ENCODE measurements at places on chromosomes 1 and 21.

DNA sequence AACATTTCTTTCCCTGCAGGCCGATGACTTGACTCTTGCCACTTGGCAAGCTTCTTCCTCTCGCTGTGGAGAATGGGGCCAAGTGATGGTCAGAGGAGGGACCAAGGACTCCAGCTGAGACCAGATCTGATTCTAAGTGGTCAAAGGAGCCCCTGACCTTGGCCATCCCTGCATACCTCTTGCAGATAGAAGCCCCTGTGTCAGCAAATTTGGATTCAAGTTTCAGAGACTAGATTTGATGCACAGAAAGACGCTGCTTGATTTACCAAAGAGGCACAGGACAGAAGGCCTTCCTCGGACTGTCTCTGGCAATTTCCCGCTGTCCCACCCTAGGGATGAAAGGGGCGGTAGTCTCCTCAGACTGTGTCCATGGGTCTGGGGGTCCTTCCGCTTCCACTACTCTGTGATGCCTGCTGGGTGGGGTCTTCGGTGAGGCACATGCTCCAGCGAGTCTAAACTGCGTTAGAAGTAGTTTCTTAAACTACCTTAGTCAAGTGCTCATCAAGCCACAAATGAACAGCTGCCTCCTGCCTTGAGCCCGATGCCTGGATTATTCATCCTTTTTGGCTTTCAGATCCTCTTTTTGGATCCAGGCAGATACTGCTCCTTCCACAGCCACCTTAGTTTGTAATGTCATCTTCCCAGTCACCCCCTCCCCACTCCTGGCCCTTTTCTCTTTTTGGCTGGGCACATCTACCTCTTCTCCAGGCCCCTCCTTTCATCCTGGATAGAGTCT is 31.8 kb upstream of the RBM15 start:
- peak; percentile 62 for DNase-seq

- no peak for DNase-seq
Measured at GRCh38 chr1:38308780-38309179, 262.2 kb upstream of the POU3F1 start.

DNA sequence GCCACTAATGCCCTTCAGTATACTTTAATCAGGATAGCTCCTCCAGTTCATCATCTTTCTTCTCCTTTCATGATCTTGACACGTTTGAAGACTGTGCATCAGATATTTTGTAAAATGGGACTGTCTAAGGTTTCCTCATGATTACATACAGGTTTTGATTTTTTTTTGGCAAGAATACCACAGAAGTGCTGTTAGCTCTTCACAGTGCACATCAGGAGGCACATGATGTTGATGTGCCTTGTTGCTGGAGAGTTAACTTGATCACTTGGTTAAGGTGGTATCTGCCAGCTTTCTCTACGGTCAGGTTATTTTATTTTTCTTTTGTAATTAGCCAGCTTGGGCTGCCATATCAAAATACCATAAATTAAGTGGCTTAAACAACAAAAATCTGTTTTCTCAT is 128.6 kb upstream of the IVNS1ABP start:
- no peak for DNase-seq

- peak; percentile 71 for DNase-seq
Measured at GRCh38 chr1:233304489-233305102, 9.1 kb upstream of the PCNX2 start.

DNA sequence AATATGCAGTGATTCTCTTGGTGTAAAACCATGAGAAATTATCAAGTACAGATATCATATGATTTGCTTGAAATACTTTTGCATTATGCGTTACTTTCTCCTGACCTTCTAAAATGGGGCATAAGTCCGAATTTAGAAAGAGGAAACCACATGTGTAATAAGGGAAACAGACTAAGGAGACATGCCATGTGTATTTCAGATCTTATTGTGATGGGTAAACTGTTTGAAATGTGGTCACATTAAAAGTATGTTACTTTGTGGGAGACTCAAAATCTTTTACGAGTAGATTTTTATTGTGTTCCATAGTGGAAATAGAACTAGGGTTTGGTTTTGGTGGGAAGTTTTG is 173.0 kb downstream of the NFIA start:
- peak; percentile 57 for DNase-seq

DNA sequence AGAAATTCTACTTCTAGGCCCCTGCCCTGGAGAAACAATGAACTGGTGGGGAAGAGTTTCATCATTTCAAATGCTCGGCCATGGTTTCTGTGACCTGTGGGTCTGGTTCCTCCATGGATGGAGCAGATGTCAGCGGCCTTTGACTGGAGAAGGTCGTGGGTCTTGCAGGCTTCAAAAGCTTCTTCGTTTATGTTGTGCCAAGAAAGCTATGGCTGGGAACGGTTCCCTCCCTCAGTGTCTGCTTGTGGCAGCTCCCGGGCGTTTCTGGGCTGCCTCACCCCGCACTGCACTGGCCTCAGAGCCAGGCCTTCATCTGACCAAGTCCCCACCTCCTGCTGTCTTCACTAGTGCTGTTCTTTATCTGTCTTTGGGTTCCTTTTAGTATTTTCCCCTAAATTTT is 46.4 kb upstream of the POFUT2 start:
- no peak for DNase-seq

- DNase-seq = peak; percentile 26
Measured at GRCh38 chr1:200535605-200536004, 84.9 kb downstream of the KIF14 start.

DNA sequence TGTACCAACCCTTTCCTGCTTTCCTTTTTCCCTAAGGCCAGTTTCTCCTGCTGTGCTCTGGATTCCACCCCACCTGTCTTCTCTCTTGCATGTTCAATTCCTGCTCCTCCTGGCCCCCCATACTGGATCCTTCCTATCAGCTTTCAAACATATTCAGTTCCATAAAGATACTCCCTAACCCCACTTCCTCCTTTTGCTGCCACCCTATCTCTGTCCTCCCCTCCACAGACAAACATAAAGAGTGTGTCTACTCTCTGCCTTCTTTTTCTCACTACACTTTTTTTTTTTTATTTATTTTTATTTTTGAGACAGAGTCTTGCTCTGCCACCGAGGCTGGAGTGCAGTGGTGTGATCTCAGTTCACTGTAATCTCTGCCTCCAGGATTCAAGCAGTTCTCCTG is 16.9 kb upstream of the RPF1 start:
- no peak for DNase-seq

DNA sequence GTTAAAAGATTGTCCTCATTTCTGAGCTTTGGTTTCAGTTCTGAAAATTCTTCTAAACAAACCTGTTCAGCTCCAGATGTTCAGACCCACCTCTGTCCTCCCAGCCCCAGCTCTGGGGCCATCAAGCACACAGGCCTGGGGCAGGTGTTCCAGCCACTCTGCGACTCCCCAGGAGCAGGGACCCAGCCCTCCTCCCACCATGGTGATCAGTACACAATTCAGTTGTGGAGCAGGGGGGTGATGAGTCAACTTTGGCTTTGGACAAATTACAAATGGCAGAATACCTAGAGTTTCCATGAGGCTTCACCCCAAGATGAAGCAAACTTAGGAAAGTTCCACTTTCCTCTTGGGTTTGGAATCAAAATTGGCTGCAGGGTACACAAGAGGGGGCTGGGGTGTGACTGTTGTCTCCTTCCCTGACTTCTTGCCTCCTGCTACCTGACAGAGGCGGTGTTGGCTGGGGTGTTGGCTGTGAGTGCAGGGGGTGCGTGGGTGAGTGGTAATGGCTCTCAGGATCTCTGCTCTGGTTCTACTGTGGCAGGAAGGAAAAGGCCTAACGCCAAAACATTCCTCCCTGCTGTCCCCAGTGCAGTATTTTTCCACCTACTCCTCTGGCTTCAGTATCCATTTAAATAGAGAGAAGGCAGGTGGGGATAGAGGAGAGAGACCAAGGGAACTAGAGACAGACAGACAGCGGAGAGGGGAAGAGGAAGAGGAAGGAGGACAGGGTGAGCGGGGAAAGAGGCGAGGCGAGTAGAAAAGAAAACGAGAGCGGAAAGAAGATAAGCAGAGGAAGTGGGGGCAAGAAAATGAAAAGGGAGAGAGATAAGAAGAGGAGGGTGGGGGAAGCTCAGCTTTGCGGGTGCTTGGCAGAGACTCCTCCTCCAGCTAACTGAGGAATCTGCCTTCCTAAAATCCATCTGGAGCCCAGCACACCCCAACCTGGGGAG is 20.6 kb upstream of the LRRN2 start:
- DNase-seq = no peak

DNA sequence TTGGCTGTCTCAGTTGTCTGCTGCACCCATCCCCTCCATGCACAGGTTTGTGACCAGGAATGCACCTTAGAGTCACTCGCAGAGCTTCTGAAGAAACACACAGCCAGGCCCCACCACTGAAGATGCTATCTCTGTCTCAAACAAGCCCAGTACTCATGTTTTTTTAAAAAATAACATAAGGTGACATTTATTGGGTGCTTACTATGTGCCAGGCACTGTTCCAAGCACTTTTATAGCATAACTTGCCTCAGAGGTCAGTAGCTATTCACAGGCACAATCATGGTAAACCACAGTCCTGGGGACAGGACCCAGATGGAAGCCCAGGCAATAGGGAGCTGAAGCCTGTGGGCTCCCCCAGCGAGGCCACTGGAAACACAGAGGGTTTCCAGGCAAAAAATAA is 8.8 kb upstream of the ATP13A2 start:
- DNase-seq = no peak

- peak; percentile 50 for DNase-seq
Measured at GRCh38 chr1:247401310-247402119, 14.5 kb upstream of the NLRP3 start.

- DNase-seq = peak; percentile 60
Measured at GRCh38 chr21:17402937-17403336, 109.9 kb upstream of the CXADR start.

DNA sequence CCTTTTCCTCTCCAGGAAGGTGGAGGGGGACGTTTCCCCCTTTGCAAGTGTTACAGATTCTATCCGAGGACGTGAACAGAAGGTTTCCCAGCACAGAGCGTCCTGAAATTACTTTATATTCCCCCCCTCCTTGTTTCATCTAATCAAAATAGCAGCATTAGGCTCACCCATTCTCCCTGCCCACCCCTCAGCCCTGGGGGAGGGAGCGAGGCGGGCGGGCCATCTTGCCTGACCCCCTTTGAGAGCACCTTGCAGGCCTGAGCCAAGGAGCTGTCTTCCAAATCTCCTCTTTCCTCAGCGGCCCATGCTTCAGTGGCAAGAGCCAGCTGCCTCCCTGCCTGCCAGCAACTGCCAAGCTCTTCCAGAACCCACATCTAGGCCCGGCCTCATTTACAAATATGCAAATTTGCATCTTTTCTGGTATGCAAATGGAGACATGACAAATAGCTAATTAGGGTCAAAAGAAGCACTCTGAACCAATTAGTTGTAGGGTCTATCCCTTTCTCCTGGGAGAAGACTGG is 69.1 kb upstream of the POU3F1 start:
- DNase-seq = no peak

DNA sequence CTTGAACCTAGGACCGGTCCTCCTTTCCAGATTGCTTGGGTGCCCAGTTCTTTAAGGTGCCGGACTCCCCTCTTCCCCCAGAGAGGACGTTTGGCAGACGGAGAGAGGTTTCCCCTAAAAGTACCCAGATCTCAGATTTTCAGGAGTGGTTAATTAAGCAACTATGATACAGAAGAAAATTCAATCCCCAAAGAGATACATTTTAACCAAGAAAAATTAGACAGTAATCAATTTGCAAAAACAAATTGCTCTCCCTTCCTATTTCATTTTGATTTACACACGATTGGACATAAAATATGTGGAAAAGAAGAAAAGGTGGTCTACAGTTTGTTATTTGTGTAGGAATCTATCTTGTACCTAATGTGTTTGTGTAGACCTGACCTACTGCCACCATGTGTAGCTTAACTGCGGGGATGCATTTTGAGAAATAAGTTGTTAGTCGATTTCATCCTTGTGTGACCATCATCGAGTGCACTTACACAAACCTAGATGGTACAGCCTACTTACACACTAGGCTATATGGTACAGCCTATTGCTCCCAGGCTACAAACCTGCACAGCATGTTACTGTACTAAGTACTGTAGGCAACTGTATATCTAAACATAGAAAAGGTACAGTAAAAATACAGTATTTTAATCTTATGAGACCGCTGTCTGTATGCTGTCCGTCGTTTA is 755 bp downstream of the RPAP2 start:
- DNase-seq = no peak

- DNase-seq = peak; percentile 81
Measured at GRCh38 chr1:219465212-219466093, 147.5 kb downstream of the ZC3H11B start.

- no peak for DNase-seq
Measured at GRCh38 chr21:36628106-36628505, 70.8 kb upstream of the SIM2 start.

DNA sequence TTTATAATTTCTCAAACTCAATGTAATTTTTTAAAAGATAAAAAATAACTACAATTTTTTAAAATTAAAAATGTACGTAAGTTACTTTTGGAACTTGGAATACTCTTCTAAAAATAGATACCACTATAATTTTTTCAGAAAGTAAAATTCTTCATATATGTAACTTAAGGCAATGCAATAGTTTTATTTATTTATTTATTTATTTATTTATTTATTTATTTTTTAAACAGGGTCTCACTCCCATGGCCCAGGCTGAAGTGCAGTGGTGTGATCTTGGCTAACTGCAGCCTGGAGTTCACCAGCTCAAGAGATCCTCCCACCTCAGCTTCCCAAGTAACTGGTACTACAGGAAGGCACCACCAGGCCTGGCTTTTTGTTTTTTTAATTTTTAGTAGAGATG is 3.1 kb upstream of the KRTAP23-1 start:
- no peak for DNase-seq

DNA sequence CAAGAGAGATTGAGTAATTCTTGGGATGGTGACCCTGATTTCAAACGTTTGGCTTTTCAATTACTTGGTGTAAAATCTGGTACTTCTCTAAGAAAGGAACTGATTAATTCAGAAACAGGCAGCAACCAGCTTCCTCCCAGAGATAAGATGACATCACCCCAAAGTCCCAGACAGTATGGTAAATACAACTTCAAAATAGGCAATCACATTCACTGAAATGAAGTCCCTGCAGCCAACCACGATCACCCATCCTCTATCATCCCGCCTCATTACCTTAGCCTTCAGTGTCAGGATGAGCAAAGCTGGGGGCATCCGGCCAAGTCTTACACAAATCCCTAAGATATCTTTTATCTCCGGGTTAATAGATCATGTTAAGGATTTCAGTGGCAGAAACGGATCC is 26.4 kb upstream of the RUNX1 start:
- peak; percentile 63 for DNase-seq

GRCh38 chr1:197774466-197775281 is 606 bp downstream of the DENND1B start:
- peak; percentile 67 for DNase-seq

DNA sequence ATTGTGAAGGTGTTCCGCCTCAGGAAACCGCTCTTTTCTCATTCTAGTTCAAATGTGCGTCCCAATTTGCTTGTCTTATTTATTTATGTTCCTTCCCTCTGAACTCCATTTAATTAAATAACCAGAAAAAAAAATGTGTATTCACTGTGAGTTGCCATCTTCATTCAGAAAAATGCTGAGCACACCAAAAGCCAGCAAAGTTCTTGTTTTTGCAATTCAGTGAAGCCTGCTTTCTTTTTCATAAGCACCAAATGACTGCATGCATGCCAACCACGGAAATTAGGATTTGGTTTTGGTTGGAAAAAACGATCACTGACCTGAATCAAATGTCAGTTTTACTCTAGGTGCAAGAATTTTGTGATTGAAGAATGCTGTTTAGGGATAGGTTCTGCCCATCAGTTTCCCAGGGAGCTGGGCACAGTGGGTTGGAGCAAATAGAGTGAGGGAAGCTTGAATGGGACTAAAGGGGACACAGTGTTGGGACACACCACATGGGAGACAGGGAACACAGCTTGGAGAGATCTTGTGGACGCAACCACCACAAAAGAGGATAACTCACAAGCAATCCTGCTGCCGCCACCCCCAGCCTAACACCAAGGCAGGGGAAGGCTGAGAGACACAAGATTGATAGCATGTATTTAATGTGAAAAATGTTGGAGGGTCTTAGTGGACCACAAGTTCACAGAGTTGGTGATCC is 183.4 kb upstream of the GALNT2 start:
- DNase-seq = no peak

All from suppressor macrophage treated with lipopolysaccharide for 1 hour (primary cell).